Spleen (tissue), 13 donors: ENCODE measurements at places on chromosomes 16 and 17. TPM values are rescaled to one million over a fixed set of nuclear protein-coding genes. Genes with fewer than 3 reads are reported as not detected.
A peak's percentile ranks its signal among the peaks of the same experiment; 100 is the strongest.

DNA sequence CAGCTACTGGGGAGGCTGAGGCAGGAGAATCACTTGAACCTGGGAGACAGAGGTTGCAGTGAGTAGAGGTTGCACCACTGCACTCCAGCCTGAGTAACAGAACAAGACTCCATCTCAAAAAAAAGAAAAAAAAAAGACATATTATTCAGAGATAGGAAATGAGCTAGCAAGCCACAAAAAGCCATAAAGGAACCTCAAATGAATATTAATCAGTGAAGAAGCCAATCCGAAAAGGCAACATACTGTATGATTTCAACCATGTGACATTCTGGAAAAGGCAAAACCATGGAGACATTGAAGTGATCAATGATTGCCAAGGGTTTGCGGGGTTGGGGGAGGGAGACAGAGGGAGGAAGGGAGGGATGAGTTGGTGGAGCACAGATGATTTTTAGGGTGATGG is 8.4 kb upstream of the EXOC7 start:
- no peak for DNase-seq

- peak; percentile 91 for DNase-seq
Measured at GRCh38 chr16:68005786-68006286, 6.6 kb upstream of the DPEP2 start.

- DNase-seq: peak; percentile 70
Measured at GRCh38 chr16:1707193-1707790, 1.3 kb downstream of the MAPK8IP3 start.

- DNase-seq: no peak
Measured at GRCh38 chr17:55273579-55274354, 9.0 kb downstream of the HLF start.

- DNase-seq: no peak
Measured at GRCh38 chr16:78749745-78750268, 650.4 kb downstream of the WWOX start.

Gene MT1E
- total RNA-seq: 19.7 TPM

Gene VAMP2
- total RNA-seq: 65.7 TPM

Gene C17orf78
- total RNA-seq: not detected

Gene GID4
- 9.4 TPM for total RNA-seq
